ENCODE measurements at places on chromosomes 12 and 14.
A peak's percentile ranks its signal among the peaks of the same experiment; 100 is the strongest.

GRCh38 chr12:52042706-52043385 lies 8.4 kb upstream of the NR4A1 start:
- DNase-seq, result no peak

DNA sequence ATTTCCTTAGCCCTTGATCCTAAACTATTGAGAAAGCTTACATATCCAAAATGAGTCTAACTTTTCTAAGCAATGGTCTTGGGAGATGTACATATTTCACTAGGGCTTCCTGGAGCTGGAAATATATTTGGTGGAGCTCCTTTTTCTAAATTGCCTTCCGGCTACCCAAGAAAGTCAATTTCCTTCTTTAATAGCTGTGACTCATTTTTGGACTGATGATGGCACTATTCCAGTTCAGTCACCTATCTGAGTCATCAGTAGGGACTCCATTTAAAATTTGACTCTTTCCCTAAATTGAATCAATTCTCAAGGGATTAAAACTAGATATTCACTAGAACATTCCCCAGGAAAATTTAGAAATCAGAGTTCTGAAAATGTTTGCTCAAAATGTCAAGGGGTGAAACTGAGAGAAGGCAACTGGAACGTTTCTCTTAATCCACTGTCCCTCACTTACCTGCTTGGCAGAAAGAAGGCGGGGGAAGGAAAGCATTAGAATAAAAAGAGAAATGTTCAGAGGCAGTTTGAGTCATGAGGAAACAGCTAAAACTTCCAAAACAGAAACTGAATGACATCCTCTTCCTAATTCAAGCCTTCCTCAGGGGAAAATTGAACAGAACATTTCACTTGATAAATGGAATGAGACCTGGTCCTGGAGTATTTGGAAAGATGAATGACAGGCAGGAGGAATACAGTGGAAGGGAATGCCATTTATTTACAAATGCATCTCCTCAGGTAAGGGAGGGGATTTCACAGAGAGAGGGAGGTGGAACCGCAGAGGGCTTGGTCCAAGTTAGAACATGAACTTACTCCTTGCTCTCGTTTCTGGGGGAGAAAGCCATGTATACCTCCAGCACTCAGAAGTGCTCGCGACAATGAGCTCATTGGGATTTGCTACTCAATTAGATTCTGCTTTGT lies 91.2 kb downstream of the RGS6 start:
- no peak for DNase-seq

DNA sequence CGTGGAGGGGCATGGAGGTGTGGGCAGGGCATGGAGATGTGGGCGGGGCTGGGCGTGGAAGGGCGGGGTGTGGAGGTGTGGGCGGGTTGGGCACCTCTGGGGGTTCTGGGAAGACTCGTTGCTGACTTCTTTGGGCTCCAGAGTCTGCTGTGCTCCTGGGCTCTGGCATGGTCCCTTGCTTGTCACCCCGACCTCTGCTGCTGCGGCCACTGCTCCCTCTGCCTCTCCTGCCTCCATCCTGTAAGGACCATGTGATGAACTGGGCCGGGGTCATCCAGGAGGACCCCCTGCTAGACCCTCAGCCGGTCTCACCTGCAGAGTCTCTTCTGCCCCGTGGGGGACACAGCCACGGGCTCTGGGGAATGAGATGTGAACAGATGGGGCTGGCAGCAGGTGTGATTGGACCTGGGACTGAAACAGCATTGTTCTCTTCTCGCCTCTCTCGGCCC lies 15.3 kb downstream of the NOC4L start:
- no peak for DNase-seq

GRCh38 chr12:25058012-25058411 lies 109.1 kb upstream of the BCAT1 start:
- no peak for DNase-seq

- no peak for DNase-seq
These were observed 441 bp downstream of the RAB5B start for GRCh38 chr12:55974308-55974730.

DNA sequence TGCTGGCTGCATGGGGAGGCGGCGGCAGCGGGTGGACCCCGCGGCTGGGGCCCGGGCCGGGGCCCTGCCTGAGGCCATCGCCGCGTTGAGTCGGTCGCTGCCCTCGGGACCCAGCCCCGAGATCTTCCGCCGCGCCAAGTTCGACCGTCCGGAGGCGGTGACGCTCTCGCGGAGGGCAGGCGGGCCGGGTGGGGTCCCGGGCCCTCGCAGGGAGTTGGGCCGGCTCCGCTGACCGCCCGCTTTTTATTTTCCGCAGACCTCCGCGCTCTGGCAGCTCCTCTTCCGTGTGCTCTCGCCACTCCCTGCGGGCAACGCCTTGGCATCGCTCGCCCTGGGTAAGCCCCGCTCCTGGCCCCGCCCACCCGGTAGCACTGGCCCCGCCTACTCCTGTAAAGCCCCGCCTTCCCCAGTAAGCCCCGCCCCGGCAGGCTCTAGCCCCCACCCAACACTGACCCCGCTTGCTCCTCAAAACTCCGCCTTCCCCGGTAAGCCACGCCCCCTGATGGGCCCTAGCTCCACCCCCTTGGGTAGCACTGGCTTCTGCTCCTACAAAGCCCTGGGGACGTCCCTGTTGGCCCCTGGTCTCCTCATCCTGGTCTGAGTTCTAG lies 424 bp downstream of the TEDC1 start:
- DNase-seq, result peak; percentile 91

DNA sequence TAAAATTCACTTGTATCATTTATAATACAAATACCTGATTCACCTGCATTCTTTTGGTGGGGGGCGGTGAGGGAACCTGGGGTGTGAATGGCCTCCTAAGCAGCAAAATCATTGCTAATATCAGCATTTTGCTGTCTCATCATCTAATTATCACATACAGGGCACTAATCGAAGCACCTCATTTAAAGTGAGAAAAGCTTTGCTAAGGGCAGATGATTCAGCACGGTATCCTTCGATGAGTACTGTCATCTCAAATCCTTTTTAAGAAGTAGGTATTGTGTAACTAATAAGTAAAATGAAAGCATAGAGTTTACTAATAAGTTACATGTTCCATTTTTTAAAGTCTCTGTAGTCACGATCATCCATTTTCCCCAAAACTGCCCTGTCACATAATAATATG lies 278.1 kb upstream of the SOX5 start:
- no peak for DNase-seq

DNA sequence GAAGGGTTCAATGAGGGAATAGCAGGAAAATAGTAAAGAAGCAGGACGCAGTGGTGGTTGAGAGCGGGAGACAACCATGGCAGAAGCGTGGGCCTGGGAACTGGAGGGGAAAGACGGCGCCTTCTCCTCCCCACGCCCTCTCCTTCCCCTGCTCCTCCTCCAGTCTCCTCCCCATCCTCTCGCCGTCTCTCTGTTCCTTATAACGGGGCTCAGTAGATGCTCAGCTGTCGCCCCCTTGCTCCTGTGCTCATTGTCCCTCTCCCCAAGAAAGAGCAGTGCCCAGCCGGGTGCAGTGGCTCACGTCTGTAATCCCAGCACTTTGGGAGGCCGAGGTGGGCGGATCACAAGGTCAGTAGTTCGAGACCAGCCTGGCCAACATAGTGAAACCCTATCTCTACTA lies 142.0 kb downstream of the BCL11B start:
- DNase-seq, result no peak

GRCh38 chr12:128830505-128830893 lies 6.7 kb upstream of the SLC15A4 start:
- DNase-seq, result no peak

DNA sequence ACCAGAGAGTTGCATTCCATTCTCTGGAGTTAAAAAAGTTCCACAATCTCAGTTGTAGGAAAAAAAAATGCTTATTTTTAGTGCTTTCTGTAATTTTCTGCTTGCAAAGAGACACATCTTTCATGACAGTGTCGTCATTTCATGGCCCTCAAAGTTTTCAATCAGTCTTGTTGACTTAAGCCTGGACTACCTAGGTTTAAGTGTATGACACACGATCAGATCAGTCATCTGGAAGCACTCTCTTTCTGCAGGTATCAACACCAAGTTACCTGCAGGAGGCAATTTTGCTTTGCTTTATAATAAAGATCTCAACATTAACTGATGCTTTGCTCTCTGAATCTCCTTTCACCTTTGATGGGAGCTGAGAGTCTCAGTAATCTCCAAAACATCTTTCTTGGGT lies 251.6 kb downstream of the BCAT1 start:
- DNase-seq, result no peak

DNA sequence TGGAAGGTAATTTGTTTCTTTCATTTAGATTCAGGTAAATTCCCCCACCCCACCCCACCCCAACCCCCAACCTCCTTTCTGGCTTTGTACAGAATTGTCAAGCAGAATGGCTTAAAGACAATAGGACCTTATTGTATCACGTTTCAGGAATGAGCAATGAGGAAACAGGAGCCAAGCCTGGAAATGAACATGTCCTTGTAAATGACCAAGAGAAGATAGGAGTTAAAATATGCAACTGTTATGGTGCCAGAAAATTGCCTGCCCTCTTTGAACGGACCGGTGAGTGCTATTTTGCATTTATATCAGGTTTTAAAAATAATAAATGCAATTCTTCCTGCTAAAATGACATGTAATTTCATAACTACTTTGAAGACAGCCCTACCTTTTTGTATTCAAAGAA lies 141.6 kb upstream of the PELI2 start:
- DNase-seq, result no peak

DNA sequence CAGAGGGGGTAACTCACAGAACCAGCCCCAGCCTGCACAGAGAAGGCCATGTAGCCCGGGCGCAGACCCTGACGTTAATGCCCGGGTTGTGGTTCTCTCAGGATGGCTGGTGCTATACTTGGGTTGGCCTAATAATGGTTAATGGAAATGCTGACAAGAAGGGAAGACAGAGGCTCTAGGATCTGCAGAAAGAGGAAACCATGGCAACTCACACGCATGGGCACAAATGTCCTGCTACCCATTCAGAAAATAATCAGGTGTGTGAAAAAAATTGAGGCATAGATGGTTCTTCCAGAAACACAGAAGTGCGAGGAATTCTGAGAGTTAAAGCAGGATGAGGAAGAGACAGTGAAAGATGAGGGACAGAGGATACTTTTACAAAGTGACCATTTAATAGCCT lies 33.8 kb downstream of the APPL2 start:
- DNase-seq, result no peak

DNA sequence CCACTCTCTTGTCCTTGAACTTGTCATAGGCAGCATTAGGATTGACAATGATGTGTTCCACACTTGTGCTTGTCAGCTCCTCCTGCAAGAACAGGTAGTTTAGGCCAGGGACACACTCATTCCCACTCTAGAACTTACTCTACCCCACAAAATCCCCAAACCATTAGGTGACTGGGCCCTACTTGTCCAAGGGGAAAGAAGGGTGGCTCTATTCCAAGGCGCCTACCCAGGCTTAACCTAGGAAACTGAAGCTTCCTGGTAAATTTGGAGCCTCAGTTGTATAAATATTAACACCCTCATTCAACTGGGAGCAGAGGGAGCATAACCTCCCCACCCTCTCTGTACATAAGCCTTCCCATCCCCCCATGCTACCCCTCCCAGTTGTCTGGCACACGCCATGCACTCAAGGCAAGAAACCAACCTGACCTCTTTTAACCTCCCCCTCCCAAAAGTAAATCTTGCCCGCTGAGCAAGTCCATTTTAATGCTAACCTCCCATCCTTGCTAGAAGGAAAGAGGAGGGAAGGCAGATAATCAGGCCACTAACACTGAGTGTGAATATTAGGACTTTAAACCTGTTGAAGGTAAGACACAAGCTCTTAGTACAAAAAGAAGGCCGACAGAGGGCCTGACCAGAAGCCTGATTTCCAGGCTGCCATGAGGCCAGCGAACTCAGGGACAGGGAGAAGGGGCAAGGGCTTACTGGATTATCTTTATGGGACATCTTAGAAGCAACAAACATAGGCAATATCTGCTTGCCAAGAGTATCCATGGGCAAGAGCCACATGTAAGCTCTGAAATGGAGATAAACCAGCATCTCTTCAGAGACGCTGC lies 11.0 kb downstream of the DCTN2 start:
- no peak for DNase-seq

- peak; percentile 71 for DNase-seq
These were observed at the start of gene DTX1 for GRCh38 chr12:113056631-113057488. TSS of gene DTX1 (plus strand) at chr12:113056730. CDS start at chr12:113058193, 1,463 bp downstream.

GRCh38 chr14:71196921-71197320 lies 289.7 kb downstream of the PCNX1 start:
- DNase-seq, result no peak

GRCh38 chr14:101201535-101202151 lies 298.1 kb upstream of the RTL1 start:
- DNase-seq, result peak; percentile 43

DNA sequence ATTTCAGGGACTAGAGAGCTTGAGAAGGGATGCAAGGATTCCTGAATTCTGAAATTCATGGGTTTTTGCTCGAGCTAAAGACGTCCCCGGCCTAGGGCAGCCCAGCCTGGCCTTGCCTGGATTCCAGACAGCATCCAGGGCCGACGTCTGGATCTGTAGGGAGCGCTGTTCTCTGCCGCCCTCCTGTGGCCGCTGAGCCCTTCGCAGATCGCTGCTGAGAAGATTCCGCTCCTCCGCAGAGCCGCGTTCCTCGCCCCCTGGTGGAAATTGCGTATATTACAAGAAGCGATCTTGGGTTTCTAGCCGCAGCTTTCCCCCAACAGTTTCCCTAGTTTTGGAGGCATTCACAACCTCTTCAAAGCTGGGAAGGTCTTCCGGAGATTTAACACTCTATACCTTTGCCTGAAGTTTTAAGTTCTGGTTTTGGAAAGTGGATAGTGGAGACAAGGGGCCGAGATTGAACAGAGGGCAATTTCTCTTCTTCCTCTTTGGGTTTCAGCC lies 5.1 kb downstream of the CISTR start:
- DNase-seq, result peak; percentile 97

GRCh38 chr12:71109834-71110233 lies 48.0 kb downstream of the TSPAN8 start:
- no peak for DNase-seq

- DNase-seq, result no peak
These were observed 72.9 kb upstream of the FOXN3 start for GRCh38 chr14:89489761-89490437.

GRCh38 chr12:6180268-6181051 lies 19.7 kb upstream of the CD9 start:
- peak; percentile 79 for DNase-seq

GRCh38 chr14:61516964-61517653 lies 178.2 kb upstream of the HIF1A start:
- DNase-seq, result no peak

DNA sequence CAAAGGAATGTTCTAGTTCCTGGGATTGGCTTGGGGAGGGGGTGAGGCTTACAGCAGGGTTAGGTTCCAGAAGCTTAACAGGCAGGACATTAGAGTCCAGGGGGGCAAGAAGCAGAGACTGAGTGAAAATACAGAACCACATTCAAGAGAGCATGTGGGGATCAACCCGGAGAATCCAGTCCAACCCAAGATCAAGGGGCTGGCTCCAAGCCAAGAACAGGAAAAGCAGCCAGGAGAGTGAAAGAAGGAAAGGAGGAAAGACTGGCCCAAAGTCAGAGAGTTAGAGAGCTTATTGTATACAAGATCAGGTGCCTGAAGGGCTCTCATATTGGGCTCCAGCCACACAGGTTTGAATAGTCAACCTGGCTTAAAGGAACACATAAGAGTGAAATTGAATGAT lies 190.3 kb upstream of the CDKN3 start:
- peak; percentile 57 for DNase-seq

GRCh38 chr14:74472601-74473000 lies 20.5 kb downstream of the NPC2 start:
- DNase-seq, result no peak
